ENCODE measurements at places on chromosomes 5 and 9.
A peak's percentile ranks its signal among the peaks of the same experiment; 100 is the strongest.

GRCh38 chr5:155053501-155053900 is 39.9 kb downstream of the KIF4B start:
- no peak for DNase-seq

- DNase-seq: no peak
These were observed 381.6 kb downstream of the TMEM38B start for GRCh38 chr9:106075960-106076327.

DNA sequence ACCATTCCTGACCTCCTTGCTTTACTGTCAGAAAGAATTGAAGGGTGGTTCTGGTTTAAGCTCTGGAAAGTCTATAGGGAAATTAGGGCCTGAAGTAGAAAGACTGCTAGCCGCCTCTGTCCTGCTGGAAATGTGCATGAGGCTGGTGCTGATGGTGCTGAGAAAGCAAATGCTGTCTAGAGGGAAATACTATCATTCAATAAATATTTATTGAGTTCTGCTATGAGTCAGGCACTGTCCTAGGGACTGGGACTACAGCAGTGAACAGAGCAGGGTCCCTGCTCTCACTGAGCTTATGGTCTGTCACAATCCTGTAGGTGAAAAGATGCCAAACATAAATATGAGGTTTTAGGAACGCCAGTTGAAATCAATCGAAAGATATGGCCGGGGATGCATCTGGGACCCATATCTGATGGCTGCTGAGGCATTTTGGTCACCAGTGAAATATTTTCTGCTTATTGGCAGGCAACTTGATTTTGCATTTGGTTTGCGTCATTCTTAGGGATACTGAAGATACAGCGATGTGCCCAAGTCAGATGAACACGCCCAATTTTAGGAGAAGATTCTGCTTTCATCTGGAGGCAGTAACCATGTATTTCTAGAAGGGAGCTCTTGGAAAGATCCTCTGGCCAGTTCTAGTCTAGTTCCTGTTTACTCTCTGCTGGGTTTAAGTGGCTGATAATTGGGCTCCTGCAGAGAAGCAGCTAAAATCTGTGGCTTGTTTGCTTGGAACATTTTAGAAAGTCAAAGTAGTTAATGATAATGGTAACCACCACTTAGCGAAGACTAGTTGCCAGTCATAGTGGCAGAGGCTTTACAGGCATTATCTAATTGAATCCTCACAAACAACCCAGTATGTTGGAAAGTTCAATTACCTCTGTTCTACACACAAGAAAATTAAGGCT is 73.3 kb downstream of the INSYN2B start:
- no peak for DNase-seq

DNA sequence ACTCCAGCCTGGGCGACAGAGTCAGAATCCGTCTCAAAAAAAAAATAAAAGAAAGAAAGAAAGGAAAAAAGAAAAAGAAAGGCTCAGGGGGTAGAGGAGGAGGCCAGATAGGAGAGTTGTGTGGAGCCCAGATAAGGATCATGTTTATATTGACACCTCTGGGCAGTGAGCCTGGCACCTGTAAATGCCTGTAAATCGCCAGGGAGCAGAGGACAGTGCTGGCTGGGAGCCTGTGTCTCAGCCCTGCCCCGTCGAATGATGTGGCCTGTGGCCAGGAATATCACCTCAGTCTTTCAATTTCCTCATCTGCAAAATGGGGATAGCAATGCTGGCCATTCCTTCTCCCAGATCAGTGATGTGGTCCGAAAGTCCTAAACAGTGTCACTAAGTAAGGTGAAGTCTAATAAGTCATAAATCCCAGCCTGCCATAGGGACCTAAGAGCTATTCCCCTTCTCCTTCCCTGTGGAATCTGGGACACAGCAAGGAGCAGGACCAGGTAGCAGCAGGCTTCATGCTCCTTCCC is 10.3 kb upstream of the ABO start:
- no peak for DNase-seq

- no peak for DNase-seq
These were observed 68.4 kb downstream of the HSPA4 start for GRCh38 chr5:133120156-133120750.

GRCh38 chr5:150245111-150245789 is 44.3 kb downstream of the CAMK2A start:
- DNase-seq: no peak

DNA sequence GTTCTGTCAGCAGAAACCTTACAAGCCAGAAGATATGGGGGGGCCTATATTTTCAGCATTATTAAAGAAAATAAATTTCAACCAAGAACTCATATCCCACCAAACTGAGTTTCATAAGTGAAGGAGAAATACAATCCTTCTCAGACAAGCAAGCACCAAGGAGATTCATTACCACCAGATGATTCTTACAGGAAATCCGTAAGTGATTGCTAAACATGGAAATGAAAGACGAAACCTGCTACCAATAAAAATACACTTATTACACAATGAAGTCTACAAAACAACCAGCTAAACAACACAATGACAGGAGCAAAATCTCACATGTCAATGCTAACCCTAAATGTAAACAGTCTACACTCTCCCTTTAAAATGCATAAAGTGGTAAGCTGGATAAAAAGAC is 17.8 kb upstream of the C9orf72 start:
- no peak for DNase-seq

DNA sequence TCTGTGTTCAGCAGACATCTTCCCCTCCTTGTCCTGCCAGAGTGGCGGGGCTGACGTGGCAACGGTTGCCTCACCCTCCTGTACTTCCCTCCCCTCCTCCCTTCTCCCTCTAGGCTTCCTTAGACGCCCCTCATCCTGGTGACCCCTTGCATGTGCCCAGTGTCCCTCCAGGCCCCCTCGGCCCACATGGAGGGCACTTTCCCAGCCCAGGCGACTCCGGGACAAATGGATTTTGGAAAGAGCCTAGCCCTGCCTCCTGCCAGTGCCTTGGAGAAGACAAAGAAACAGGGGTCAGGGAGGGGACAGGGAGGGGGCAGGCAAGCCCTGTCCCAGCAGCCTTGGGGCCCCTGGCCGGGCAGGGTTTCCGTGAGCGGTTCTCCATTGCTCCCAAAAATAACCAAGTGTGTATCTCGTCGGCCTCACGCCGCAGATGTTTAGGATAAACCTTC is 38.3 kb upstream of the NEURL1B start:
- DNase-seq: no peak

- DNase-seq: no peak
These were observed 98.8 kb downstream of the DOCK2 start for GRCh38 chr5:169735913-169736312.

DNA sequence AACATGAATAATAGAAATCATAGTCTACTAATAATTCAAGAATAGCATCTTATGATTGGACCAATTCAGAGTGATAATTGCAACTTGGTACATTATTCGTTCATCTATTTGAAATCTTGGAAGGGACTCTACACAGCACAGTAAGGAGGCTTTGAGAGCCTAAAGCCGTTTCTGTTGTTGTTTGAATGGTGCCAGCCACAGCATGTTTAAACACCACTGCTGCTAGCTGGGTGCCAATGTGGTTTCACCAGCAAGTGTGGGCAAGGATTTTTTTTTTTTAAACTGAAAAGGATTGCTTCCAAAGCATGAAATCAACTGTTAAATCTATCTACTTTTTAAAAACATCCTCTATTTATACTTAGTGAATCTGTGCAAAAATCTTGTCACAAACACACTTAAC is 253.9 kb upstream of the MAP3K1 start:
- DNase-seq: no peak

- peak; percentile 66 for DNase-seq
These were observed 101.6 kb upstream of the SPRY4 start for GRCh38 chr5:142426129-142427014.

DNA sequence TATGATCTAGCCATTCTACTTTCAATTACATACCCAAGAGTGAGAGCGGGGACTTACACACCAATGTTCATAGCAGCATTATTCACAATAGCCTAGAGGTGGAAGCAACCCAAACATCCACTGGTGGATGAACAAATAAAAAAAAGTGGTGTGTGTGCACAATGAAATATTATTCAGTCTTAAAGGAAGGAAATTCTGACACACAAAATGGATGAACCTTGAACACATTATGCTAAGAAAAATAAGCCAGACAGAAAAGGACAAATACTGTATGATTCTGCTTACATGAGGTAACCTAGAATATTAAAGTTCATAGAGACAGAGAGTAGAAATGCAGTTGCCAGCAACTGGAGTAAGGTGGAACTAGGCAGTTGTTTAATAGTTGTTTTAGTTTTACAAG is 22.1 kb downstream of the ETF1 start:
- DNase-seq: no peak

DNA sequence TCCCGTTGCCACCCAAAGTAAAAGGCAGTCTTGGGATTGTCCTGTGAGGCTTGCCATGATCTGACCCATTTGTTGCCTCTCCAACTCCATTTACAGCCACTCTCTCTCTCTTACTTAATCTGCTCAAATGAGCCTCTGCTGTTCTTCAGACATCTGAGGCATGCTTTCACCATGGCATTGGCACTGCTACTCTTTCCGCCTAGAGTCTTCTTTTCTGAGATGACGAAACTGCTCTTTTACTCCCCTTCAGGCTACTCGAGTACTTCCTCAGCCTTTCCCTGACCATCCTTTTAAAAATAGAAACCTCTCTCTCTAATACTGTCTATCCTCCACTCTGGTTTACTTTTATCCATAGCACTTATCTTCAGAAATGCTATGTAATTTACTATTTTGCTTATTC is 9.0 kb downstream of the FOCAD start:
- DNase-seq: no peak

DNA sequence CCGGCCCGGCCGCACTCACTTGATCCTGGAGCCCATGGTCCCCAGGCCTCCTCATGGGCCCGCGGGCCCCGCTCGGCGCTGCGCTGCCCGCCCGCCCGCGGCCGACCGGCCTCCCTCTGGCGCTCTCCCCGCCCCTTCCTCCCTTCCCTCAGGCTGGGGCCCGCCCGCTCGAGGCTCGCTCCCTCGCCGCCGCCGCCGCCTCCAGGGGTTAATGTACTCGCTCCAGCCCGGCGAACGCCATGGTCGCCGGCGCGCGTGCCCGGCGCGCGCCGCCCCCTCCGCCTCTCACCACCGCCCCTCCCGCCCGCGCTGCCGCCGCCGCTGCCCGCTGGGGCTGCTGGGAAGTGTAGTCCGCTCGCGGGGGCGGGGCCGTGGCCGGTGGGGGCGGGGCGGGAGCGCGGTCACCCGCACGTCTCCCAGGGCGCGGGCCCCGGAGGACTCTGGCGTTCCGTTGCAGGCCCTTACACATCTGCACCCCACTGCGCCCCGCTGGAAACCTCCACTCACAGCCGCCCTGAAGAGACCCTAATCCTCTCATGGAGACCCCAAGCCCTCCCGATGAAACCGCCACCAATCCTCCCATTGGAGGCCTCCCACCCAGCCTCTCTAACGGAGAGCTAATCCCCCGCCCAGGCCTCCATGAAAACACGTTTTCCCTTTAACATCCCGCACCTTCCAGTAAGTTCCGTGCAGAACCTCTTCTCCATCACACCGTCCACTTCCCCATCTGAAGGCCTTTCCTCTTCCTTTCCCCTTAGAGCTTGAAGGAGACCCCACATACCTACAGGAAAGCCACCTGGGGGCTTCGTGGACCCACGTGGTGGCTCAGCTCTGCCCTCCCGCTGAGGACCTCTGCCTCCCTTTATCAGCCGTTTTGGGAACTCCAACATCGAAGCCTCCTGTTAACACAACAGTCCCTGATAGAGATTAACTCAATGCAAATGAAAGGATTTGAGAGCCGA is at the start of gene DENND1A:
DENND1A (minus strand) TSS at position 257 of the 962 bp plus-strand sequence; CDS start at position 36, 221 bp downstream.
- peak; percentile 80 for DNase-seq

GRCh38 chr9:33170464-33171415 is 3.6 kb upstream of the B4GALT1 start:
- peak; percentile 43 for DNase-seq

DNA sequence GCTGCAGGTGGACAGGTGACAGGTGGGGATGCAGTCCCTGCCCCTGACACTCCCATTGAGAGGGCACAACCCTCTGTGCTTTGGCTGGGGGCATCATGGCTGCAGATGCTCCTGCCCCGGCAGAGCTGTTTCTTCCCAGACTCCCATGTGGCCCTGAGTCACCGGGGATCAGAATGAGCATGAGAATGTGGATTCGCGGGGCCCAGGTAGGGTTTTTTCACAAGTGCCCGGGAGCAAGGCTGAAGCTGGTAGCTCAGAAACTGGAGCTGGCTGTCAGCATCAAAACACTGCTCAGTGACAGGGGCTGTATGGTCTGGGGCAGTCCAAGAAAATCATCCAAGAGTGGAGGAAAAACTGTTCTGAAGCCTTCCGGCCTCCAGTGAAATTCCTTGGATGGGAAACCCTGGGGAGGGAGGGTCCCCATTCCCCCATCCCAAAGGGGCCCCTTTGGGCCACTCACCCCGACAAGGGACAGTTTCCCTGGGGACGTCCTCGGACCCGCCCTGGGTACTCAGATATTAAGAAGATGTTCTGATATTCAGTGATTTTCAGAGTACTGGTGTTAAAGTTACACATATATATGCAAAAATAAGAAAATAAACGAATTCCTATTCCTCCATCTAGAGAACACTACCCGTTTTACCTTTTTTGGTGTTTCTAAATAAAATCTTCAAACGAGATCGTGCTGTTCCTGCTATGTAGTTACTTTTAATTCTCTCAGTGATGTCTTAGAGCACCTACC is 120.1 kb upstream of the LPCAT1 start:
- DNase-seq: no peak

DNA sequence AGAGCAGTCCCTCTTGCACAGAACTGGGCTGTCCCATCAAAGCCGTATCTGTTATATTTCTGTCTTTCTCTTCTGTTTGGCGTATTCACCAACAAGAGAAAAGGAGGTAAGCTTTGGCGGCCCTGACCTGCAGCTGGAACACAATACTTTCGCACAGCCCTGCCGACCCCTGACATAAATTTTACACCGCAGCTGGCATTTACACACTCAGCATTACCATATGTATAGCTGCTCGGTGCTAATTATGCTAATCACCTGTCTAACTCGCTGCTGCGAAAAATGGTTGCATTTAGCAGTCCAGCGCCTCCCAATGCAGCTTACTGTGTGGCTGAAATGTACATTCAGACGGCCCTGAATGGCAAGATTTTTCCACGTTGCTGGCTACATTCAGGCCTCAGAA is 20.8 kb downstream of the PTCH1 start:
- DNase-seq: no peak

- peak; percentile 18 for DNase-seq
These were observed 11.8 kb upstream of the HEXB start for GRCh38 chr5:74673011-74673790.

DNA sequence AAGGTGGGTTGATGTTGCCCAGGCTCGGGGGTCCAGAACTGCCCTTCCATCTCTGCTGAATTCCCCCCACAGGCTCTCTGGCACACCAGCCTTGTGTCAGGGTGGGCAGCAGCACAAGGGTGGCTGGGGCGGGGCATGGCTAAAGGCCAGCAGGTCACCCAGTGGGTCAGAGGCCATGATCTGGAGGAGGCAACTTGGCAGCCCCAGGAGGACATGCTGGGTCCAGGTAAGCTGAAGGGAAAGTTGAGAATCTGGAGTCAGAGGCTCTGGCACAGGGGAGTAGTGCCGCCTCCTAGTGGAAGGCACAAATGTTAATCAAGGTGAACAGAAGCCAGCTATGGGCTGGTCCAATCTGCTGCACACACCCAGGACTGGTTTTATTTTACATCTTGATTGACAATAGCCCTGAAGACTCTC is 6.2 kb downstream of the TMEM8B start:
- no peak for DNase-seq

DNA sequence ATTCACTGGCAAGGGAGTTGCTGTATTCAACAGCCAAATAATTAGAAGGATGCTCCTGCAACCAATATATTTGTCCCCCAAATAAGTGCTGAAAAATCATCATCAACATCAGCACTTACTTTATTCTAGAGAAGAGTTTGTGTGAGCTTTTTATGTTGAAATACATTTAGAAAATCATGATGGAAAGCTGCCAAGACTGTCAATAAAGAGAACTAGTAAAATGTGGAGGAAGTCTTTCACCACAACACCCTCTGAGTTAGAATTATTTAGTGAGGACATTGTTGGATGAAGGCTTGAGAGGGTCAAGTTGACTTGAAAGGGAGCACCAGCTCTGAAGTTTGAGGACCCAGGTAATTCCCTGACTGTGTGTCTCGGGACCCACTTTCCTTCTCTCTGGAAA is 100.2 kb upstream of the TBCA start:
- no peak for DNase-seq

Measured in CD4-positive, alpha-beta memory T cell (primary cell).